ENCODE measurements at places on chromosomes 16 and 17.

GRCh38 chr16:67734731-67735201 lies 15.7 kb upstream of the GFOD2 start:
- DNase-seq = no peak

DNA sequence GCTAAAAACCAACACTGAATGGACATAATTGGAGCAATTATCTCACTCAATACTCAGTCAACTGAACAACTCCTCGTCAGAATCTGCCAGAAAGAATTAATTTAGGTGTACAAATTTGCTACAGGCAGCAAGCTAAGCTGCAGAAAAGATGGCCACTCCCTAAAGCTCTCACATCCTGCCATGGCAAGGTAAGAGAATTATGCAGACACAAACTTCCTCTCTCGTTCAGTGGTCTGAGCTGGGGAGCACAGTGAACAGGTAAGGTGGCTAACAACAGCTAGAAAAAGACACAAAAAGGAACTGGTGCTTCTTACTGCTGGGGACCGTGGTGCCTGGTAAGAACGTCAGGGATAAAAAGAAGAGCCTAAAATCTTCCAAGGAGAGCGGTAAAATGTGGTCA lies 74.9 kb upstream of the BCAR1 start:
- DNase-seq = no peak

GRCh38 chr17:17768424-17769088 lies 68.2 kb downstream of the SREBF1 start:
- DNase-seq = no peak

DNA sequence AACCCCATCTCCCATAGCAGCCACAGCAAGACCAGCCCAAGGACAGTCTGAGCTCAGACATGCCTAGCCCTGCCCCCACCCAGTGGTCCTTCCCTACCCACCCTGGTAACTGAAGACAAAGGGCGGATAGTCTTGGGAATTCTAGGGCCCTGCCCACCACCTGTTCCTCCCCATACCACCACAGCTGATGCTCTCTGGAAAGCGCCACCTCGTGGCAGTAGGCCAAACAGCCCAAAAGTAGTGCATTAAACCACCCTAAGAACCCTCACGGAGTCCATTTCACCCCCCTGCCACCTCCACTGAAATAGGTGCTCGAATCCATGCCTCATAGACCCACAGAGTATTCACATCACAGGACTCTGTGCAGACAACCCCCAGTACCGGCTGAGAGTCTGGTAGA lies 1021.4 kb downstream of the CDH8 start:
- DNase-seq = no peak

- no peak for DNase-seq
Observed at GRCh38 chr17:31573047-31573446, 181.6 kb downstream of the RAB11FIP4 start.

GRCh38 chr17:5582209-5583185 lies 1.8 kb downstream of the NLRP1 start:
- DNase-seq = no peak

GRCh38 chr17:67594115-67594880 lies 123.4 kb upstream of the NOL11 start:
- DNase-seq = no peak

GRCh38 chr17:44602390-44602789 lies 45.1 kb downstream of the FZD2 start:
- no peak for DNase-seq

- DNase-seq = no peak
Observed at GRCh38 chr17:83098241-83099085, 19.1 kb downstream of the METRNL start.

DNA sequence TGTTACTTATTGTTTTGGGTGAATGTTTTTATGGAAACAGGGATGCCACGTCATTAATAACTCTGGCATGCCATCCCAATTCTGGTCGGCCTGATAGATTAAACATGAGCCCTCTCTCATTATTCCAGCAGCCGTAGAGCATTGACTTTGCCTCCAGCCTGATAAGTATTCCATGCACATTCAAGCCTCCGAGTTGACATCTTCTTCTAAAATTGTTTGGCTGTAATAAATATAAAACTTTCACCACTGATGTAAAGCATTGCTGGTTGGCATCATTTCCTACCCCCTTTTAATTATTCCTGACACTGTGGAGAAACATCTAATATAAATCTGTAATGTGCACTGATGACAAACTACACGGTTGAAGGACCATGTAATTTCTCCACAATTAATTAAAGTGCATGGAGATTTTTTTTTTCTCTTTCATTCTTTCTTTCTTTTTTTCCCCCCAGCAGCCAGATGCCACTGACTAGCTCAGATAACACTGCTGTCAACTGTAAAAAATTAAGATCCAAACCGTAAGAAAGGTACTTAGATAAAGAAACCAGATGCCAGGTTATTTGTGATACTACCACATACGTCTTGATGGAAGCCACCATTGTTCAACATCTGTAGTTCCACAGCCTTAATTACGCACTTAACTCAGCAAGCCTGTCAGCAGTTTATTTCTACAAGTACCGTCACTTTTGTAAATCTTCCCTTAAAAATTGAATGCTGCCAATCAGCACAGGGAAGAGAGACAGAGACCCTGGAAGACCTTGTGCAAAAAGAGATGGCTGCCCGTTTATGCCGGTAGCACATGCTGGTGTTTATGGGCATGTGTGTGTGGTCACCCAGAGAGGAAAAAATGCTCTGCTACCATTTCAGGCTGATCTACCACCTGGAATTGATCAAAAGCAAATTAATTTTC lies 237.7 kb downstream of the IRX3 start:
- no peak for DNase-seq

- no peak for DNase-seq
Observed at GRCh38 chr16:89910717-89911354, 7.8 kb upstream of the MC1R start.

GRCh38 chr16:88780142-88781062 lies 4.6 kb downstream of the PIEZO1 start:
- DNase-seq = no peak

DNA sequence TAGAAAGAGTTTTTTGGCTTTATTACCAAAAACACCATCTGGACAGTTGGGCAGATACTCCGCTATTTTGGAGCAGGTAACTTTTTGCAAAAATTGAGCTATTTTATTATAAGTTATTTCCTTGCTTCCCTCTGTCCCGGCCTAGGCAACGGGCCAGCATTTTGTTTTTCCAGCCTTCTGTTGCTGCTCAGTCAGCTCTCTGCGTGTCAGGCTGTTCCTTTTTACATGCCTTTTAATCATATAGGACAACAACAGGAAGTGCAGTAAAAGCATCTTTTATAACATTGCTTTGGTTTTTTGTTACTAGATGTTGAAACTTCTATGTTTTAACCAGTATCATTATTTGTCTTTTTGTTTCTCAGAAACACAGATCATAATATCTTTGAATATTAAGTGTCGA lies 30.4 kb downstream of the PPM1D start:
- DNase-seq = peak; percentile 61

- peak; percentile 18 for DNase-seq
Observed at GRCh38 chr16:66324815-66325515, 41.5 kb upstream of the CDH5 start.

GRCh38 chr17:50475362-50475761 lies 3.3 kb upstream of the RSAD1 start:
- DNase-seq = no peak

- DNase-seq = peak; percentile 89
Observed at GRCh38 chr17:78343187-78343542, 16.7 kb downstream of the SOCS3 start.

DNA sequence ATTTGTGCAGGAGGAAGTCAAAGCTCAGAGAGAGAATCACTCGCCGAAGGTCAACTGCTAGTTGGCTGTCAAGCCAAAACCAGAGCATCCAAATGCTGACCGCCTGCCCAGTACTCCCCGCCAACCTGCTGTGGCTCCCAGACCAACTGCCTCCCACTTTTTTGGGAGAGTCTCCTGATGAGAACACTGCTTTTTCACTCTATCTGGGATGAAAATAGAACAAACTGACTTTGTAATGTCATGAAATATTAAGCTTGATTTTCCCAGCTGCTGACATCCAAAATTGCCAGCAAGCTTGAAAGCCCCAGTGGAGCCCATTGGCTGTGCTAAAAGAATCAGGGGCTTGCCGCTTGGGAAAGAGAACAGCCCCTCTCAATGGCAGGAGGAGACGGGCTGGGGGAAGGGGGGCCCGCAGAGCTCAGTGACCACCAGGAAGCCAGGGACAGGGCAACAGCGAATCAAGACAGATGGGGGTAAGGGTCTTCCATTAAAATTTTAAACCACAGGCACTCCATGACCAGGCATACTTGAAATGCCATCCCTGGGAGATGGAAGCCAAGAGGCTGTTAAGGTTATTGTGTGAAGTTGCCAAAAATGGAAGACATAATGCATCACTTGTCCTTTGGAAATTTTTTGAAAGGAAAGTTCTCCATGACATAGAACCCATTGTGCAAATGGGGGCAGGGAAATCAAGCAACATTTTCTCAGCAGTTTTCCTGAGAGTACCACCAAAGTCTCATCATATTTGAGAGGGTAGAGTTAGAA lies 125.7 kb upstream of the CDH5 start:
- DNase-seq = no peak

All from fibroblast of pulmonary artery (primary cell).